DND-41 (cell line): ENCODE measurements at places on chromosomes 4 and X.

GRCh38 chr4:71415491-71415890 is 76.7 kb downstream of the SLC4A4 start:
- no peak for DNase-seq

GRCh38 chr4:25958110-25958509 is 44.1 kb downstream of the SMIM20 start:
- no peak for DNase-seq

DNA sequence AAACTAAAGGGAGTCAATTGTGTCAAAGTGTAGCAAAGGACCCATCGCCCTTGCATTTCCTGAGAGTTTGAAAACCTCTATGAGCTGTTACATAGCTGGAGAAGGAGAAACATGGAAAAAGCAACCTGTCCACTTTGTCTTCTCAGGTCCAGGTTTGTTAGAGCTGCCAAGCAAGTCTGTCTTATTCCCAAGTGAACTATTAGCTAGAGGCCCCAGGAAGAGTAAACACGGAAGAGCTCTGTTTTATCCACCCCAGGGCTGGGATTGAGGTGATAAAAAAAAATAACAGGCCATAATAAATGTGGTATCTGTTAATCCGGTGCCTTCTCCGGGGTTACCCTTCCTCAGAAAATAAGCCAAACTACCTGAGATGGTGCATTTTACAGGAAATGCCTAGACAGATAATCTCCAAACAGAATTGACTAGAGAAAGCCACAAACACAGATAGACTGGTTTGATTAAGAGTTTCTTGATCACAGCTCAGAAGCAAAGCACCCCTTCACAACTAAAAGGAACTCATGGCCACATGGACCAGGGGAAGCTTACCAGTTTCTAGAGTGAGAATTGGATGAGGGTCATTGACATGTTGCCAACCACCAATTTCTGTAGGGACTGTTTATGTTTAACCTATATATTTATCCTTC is 35.9 kb upstream of the RELL1 start:
- DNase-seq, result no peak

DNA sequence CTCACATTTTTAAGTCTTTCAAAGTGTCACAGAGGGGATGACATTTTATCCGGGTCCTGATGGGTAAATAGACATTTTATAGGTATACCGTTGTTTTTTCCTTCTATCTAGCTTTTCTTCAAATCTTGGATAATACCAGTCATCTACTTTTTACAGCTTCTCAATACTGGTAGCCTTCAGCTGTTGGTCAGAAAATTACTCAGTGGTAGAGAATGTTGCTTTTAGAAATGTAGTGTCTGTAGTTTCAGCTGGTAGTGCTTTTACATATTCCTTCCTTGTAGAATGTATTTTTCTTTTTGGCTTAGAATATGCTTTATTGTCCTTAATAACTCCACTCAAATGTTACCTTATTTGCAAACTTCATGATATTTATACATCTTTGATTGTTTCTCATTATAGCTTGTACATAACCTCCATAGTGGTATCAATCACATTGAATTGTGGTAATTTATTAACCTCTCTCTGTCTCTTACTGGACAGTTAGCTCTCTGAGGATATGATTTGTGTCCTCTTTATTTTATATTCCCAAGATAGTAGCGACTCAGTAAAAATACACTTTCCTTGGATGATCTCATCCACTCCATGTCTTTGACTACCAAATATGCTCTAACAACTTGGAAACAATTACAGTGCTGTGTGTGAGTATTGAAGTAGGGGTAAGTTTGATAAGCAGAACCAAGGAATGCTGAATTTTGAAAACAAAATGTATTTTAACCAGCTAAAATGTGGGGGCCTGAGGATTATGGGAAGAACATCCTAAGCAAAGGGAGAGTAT is 53.8 kb downstream of the RAP1GDS1 start:
- DNase-seq, result no peak

GRCh38 chr4:188403272-188403671 is 264.0 kb downstream of the TRIML1 start:
- no peak for DNase-seq

- DNase-seq, result no peak
Measured at GRCh38 chr4:139454111-139455045, at the start of gene RAB33B. RAB33B (plus strand) TSS chr4:139454121; CDS start chr4:139454196, 75 bp downstream.

GRCh38 chrX:20729416-20729815 is 462.7 kb upstream of the RPS6KA3 start:
- DNase-seq, result no peak

DNA sequence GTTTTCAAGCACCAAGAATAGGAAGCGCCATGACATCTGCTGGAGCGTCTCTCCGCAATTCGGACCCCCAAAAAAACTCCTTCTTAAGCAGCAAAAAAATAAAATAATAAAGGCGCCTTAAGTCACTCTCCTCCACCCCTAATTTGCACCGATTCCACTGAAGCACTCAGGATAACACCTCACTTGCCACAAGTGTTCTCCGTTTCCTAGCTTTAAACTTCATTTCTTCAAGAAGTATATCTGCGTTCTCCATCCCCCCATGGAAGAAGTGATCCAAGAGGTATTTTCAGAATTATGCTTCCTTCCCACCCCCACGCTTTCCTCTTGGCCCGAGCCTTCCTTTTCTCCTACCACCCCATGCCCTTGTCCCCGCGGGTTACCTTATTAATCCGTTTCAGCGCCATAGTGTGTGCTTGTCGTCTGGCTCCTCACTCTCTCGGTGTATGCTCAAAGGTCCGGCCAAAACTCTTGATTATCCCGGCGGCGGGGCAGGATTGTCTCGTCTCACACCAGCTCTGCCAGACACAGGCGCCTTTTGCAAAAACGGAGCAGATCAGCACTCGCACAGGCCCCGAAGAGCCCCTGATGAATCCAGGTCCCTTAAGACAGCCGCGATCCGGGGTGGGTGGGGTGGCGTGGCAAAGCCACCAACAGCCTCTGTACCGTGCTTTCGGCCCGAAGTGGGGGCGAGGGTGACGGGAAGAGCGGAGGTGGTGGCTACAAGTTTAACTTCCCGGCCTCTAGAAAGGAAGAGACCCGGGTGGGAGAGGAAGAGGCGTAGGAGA is 1.1 kb downstream of the UBE2D3 start:
- DNase-seq, result no peak

GRCh38 chrX:15814771-15815365 is 24.6 kb downstream of the ZRSR2 start:
- no peak for DNase-seq

DNA sequence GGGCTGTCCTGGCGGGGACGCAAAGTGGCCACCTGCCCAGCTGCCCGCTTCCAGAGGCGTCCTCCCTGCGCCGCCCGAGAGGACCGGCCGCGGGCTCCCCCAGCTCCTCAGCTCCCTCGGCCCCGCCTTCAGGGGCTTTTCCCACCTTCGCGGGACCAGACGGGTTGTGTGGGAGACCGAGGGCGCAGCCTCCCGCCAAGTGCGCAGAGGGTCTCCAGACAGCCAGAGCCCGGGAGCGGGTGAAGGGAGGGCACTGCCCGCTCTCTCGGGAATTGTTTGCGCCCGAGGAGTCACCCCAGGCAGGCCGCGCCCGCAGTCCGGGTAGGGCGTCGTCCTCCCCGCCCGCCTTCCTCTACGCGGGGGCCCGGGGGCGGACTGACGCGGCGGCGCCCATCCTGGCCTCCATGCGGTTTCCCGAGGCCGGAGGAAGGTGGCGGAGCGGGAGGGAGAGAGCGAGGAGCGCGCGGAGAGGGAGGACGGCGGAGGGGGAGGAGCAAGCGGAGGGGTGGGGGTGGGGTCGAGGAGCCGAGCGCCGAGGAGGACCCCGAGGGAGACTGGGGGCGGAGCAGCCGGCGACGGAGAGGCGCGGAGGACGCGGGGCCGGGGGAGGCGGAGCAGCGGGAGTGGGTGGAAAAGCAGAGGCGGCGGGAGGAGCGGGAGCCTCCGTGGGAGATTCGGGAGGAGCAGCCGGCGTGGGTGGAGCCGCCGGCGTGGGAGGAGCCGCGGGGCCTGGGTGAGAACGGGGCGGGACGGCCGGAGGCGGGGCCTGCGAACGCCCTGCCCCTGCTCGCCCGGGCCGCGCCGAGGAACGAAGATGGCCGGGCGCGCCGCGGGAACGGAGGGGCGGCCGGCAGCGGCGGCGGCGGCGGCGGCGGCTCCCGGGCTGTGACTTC is 47.5 kb downstream of the CLDN34 start:
- DNase-seq, result peak; percentile 87

- no peak for DNase-seq
Measured at GRCh38 chr4:140689623-140690022, 66.6 kb downstream of the TBC1D9 start.

DNA sequence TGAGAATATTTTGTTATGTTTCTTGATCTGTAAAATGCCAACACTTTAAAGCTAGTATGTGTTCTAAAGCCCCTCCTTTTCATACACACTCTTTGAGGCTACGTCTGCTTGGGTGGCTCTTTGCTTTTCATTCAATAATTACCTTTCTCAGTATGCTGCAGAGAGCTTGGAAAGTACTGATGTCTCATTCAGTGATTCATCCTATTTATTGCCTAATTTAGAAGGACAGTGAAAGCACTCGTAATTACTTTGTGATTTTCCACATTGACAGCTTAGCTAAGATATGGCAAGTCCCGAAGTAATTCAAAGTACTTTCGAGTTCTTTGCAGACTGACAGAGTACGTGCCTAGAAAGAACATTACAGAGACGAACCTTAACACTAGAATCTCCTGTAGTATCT is 57.2 kb downstream of the BMP15 start:
- no peak for DNase-seq

- DNase-seq, result no peak
Measured at GRCh38 chr4:139333046-139333445, 30.8 kb upstream of the NDUFC1 start.
